ENCODE measurements at places on chromosomes 1 and 21.
A peak's percentile ranks its signal among the peaks of the same experiment; 100 is the strongest.

- DNase-seq: no peak
Observed at GRCh38 chr1:154621875-154622274, 13.9 kb upstream of the ADAR start.

DNA sequence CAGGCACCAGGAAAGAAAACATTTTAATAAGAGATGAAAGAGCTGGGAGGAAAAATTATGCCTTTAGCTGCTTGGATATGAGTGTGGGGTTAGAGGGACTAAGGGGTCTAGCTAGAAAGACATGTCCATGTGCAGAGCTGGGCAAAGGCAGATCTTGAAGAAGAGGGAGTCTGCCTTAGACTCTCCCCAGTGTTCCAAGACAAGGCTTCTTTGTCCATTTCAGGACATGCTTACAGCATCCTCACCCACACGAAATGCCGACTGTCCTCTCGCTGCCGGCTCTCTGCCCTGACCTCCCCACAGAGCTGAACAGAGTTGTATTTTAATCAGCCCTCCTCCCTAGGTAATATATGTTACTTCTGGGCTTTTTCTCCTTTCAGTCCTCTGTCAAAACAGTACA, 100.7 kb upstream of the ATP1B1 start:
- no peak for DNase-seq

DNA sequence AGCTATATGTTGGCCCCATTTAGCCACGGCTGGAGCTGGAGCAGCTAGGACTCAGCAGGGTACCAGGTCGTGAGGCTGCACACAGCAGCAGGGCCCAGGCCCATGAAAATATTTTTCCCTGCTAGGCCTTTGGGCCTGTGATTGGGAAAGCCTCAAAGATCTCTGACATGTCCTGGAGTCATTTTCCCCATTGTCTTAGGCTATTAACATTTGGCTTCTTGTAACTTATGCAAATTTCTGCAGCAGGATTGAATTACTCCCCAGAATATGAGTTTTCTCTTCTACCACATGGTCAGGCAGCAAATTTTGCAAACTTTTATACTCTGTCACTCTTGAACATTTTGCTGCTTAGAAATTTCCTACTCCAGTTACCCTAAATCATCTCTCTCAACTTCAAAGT, 11.2 kb downstream of the CFHR2 start:
- DNase-seq: no peak

- no peak for DNase-seq
Observed at GRCh38 chr1:154410185-154410827, 5.2 kb downstream of the IL6R start.

GRCh38 chr1:204286831-204287421, 72.8 kb downstream of the PLEKHA6 start:
- DNase-seq: no peak

GRCh38 chr1:7491818-7492173, 279.3 kb upstream of the VAMP3 start:
- no peak for DNase-seq

- no peak for DNase-seq
Observed at GRCh38 chr1:98385652-98386051, 275.9 kb upstream of the SNX7 start.

DNA sequence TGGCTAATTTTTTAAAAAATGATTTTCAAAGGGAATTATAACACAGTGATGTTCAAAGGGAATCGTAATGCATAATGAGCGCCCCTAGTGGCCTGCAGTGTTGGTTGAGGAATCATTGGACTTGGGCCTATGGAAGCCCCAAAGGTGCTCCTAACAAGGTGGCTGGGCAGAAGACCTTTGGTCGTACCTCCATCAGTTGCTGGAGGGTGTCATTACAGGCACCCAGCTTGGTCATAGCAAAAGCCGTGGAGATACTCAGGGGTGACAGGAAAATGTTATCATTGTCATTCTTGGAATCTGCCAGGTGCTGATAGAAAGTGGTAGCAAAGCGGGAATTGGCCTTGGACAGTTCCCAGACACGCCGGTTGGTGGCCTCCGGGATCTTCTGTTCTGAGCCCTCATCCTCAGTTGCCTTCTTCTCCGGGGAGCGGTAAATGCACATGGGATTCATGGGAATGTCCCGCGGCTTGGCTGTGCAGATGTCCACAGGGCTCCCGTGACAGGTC, 2.7 kb downstream of the SERPINC1 start:
- peak; percentile 1 for DNase-seq

DNA sequence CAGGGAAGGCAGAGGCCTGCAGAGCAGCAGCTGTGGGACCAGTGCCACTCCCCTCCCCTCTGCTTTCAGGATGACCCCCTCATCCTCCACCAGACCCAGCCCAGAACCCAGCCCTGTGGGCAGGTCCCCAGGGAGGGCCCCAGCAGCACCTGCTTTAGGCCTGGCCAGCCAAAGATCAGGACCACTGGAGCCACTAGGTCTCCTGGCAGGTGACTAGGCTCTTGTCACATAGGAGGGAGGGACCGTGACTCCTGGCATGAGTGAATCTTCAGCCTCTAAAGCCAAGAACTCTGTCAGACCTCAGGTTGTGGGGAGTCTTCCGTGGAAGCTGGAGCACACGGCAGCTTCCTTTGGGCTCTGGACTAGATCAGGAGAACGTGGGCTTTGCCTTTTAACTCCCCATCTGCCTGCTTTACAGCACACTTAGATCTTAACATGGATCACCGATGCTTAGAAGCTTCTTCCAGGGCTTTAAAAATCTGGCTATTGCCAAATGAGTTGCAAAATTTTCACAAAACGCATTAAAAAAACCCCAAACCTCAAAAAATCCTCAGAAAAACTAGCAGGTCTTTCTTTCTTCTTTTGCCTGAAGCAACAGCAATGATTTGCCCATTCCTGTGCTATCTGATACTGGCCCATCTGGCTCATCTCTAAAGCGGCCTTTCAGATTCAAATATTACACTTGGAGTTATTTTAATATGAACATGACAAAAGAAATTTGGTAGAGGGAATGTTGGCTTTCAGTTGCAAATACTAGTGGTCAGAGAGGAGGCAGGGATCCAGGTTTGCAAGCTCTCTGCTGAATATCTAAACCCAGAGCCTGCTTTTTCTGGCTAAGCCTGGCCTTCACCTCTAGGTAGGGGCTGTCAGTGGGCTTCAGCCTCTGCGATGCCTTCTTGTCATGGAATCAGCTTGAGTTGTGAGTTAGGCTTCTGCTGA, 235.2 kb downstream of the SDCCAG8 start:
- peak; percentile 49 for DNase-seq

DNA sequence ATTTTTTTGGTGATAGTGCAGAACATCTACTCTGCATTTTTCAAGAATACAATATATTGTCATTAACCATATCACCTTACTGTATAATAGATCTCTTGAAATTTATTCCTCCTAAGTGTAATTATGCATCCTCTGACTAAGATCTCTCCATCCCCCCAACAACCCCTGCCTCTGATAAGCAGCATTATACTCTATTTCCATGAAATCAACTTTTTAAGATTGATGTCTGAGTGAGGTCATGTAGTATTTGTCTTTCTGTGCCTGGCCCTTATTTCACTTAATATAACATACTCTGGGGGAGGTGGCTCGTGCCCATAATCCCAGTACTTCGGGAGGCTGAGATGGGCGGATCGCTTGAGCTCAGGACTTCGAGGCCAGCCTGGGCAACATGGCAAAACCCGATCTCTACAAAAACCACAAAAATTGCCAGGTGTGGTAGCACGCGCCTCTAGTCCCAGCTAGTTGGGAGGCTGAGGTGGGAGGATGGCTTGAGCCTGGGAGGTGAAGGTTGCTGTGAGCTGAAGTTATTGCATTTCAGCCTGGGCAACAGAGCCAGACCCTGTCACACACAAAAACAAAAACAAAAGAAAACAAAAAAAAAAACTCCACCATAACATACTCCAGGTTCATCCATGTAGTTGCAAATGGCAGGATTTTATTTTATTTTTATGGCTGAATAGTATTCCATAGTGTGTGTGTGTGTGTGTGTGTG, 5.7 kb downstream of the ACOT11 start:
- DNase-seq: no peak

DNA sequence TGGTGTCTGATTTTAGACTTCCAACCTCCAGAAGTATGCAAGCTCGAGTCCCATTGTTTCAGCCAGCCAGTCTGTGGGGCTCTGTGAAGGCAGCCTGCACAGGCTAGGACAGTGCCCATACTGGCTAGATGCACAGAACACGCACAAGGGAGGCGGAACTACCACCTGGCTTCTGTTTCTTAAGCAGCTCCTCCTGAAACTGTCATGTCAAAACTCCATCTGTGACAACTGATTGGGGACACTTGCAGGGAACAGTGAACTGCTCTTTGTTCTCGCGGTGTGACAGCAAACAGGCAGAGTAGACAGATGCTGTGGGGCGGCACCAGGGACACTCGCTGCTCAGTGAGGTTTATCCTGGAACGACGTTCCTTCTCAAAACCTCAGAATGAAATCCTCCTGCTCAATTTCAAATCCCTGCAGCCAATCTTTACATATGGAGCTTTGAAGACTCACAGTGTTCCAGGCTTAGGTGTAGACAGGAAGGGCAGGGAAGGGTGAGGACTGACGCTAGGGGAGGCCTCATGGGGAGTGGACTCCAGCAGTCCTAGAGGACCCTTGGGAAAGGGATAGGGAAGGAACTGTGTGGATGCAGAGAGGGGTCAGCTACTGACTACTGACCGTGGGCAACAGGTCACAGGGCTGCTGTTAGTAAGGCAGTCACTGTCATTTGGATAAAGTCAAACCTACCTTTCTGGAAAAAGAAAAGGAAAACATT, 73.8 kb downstream of the ERG start:
- peak; percentile 49 for DNase-seq

- DNase-seq: no peak
Observed at GRCh38 chr21:46054451-46054881, 43.4 kb upstream of the COL6A2 start.

- peak; percentile 68 for DNase-seq
Observed at GRCh38 chr21:22791986-22792560, 1793.9 kb downstream of the NCAM2 start.

DNA sequence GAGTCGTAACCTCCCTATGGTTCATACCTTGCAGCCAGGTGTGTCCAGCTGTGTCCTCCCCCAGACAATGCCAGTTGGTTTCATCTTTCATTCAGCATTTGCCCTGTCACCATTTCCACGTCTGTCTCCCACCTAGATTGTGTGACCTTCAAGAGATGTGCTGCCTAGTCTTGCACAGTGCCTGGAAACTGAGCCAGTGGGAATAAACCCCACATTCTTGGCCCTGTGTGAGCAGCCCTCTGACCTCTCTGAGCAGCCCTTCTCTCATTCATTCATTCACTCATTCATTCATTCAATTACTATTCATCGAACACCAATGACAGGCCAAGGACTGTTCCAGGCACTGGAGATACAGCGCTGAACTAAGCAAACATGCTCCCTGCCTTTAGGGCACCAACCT, 115.7 kb downstream of the GRIK3 start:
- DNase-seq: no peak

GRCh38 chr1:42743317-42744147, 3.5 kb upstream of the CLDN19 start:
- peak; percentile 71 for DNase-seq

DNA sequence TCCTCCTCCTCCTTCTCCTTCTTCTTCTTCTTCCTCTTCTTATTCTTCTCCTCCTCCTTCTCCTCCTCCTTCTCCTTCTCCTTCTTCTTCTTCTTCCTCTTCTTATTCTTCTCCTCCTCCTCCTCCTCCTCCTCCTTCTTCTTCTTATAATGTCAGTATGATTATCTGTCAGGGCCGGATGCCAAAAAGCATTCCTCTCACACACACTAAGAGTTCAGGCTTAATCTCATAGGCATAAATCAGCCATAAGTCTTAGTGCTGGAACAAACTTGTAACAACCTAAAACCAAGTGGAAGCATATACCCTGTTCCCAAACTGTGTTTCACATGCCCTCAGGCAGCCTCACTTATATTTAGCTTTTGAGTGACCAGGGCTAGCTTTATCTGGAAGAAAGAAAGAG, 240.3 kb downstream of the LMX1A start:
- no peak for DNase-seq

- no peak for DNase-seq
Observed at GRCh38 chr21:45209685-45210284, 77.9 kb downstream of the POFUT2 start.

DNA sequence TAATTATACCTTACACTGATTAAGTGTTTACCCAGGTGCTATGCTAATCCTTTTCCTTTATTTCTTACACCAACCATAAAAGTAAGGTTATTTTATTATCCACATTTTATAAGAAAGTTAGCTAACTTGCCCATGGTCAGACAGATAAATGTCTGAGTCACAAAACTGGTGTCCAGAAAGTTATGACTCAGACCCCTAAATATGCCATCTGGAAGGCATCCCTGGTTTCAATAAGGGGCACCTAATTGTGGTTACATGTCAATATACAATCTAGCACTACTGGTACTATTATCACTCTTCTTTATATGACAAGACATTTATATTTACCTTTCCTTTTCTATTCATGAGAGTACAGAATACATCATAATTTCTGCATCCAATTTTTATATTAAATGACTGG, 496.5 kb upstream of the ADGRL2 start:
- DNase-seq: no peak

- no peak for DNase-seq
Observed at GRCh38 chr21:46191686-46192575, 7.7 kb upstream of the SPATC1L start.

GRCh38 chr21:35648512-35648911, 411.8 kb downstream of the SETD4 start:
- no peak for DNase-seq

GRCh38 chr1:210689826-210690225, 361.1 kb downstream of the HHAT start:
- no peak for DNase-seq

DNA sequence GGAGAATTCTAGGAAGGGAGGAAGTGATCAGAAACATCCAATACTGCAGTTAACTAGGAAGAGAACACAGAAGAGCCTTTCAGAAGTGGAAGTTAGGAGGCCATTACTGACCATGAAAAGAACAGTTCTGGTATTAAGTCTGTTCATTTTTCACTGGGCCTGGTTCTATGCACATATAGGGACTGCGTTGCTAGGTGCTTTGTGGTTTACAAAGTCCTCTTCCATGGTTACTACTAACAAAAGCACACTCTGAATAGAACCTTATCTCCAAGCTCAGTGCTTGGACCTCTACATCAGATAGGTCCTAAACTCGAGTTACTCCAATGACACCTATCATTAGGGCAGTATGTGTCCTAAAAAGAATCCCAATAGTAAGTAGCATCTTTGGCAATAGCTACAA, 75.4 kb downstream of the RPAP2 start:
- no peak for DNase-seq

DNA sequence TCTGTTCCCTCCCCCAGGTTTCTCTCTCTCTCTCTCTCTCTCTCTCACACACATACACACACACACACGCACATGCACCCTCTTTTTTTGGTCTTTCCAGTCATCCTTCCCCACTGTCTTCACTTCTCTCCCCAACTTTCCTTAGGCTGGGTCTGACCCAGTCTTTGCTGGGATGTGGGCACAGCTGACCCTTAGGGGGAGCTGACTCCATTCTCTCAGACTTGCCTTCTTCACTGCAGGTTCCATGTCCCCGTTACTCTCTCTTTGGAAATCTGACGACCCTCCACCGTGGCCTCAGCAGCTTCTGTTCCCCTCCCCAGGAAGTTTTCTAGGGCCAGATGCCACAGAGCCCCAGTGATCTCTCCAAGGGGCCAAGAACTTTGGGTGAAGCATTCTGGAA, 2.1 kb downstream of the DISP3 start:
- no peak for DNase-seq
